ENCODE measurements at places on chromosomes 5 and 9.

GRCh38 chr5:138833080-138833479 lies 42.1 kb downstream of the LRRTM2 start:
- DNase-seq: no peak

GRCh38 chr9:131733541-131734061 lies 6.3 kb downstream of the RAPGEF1 start:
- peak; percentile 98 for DNase-seq

DNA sequence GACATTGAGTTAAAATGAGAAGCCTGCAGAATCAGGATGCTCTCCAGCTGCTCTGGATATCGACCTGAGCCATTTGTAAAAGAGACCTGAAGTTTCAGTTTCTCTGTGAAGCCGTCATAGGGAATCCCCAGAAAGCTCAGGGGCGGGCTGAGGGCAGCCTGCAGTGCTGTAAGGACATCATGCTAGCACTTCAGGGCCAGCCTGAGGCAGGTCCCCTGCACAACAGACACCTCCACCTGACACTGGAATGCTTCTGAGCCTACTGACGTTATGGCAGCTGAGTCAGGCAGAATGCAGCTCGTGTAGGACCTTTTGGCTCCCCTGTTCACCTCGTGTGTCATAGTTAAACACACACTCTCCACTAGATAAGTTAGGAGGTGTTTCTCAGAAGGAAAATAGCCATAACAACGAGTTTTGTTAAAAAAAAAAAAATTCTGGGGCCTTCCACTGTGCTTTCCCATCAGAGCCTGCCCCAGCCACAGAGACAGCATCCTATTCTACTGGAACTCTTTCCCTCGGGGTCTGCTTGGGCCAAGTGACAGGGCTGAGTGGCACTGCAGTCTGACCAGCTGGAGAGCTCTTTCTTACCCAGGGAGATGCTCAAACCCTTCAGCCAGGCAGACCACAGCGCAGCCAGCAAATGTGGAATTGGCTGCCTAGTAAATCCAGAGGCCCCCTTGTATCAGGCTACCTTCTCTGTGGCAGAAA lies 354.9 kb downstream of the DIRAS2 start:
- peak; percentile 7 for DNase-seq

DNA sequence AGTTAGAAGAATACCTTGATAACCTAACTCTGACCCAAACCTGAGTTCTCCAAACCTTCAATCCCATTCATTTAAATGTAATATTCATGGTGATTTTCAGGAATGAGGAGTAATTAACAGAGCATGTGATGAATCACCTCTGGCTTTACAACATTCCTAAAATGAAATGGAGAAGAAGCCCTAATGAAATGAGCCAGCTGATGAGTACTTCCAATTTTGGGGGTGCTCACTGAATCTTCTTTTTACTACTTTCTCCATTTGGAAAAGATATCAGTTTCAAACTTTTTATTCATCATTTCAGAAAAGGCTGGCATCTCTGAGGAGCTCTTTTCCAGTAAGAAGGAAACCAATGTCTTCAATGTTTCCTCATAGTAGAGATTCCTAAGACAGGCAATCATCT lies 2.9 kb upstream of the SPINK5 start:
- peak; percentile 76 for DNase-seq

DNA sequence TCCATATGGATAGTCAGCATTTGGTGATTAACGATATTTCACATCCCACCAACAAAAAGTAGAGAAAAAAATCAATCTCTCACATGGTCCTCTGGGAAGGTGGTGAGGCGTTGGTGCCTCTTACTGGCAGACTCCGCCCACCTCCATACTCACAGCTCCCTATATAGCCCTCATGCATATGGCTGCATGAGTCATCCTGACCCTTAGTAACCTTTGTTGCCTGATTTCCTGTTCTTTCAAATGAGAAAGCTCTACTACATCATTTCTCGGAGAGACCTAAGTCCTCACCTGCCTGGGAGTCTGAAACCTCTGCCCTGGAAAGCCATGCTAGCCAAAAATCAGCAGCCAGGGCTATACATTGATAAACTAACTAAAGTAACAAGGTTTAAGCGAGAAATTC lies 33.3 kb upstream of the ABCA1 start:
- peak; percentile 98 for DNase-seq

- peak; percentile 89 for DNase-seq
Measured at GRCh38 chr5:151581812-151582583, 9.1 kb downstream of the FAT2 start.

- DNase-seq: no peak
Measured at GRCh38 chr9:123109540-123110279, 76.2 kb downstream of the GPR21 start.

- peak; percentile 61 for DNase-seq
Measured at GRCh38 chr9:35110327-35110761, 5.3 kb downstream of the ATOSB start.

GRCh38 chr5:129125819-129126218 lies 31.3 kb downstream of the ISOC1 start:
- DNase-seq: no peak

DNA sequence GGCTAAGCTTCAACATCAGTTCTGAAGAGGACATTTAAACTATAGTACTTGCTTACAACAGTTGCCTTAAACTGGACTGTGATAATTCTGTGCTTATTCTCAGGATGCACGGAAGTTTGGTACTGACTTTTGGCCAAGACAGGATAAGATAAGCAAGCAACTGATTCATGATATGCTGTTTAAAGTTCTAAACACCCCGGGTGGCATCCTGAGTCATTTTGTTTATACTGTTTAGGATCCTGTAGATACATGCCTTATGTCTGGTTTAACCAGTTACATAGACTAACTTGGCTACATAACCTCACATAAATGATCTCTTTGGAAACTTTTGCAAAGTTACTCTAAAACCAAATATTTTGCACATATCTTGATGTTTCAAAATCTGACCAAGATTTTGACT lies 95.9 kb downstream of the CDH9 start:
- peak; percentile 86 for DNase-seq

DNA sequence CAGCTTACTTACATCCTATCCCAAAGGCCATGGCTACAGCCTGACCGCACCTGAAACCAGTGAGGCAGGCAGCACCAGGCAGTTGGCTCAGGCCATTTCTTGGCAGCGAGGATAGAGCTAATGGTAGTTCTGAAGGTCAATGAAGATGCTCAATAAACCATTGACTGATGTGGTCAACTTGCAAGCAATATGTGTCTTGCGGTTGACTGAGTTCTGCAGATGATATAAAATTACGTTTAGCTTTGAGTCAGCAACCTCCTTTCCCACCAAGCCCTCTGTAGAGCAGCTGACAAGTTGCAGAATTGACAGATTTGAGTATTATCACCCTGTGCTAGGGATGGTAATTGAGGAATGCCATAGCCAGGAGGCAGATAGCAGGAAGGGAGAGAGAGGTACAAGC lies 189.0 kb upstream of the PUM3 start:
- no peak for DNase-seq

- DNase-seq: peak; percentile 62
Measured at GRCh38 chr5:115838885-115839518, 2.4 kb downstream of the ATG12 start.

- DNase-seq: no peak
Measured at GRCh38 chr9:16319646-16320045, 550.8 kb downstream of the BNC2 start.

DNA sequence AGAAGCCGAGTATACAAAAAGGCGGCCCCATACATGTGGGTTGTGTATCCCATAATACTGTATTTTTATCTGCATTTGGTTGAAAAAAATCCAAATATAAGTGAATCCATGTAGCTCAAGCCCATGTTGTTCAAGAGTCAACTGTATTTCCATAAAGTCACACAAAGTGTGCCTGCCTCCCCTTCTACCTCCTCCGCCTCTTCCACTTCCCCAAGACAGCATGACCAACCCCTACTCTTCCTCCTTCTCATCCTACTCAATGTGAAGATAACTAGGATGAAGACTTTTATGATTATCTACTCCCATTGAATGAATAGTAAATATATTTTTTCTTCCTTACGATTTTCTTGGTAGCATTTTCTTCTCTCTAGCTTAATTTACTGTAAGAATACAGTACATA lies 92.7 kb downstream of the RFX3 start:
- no peak for DNase-seq

- no peak for DNase-seq
Measured at GRCh38 chr9:86665416-86665815, 281.9 kb downstream of the GAS1 start.

DNA sequence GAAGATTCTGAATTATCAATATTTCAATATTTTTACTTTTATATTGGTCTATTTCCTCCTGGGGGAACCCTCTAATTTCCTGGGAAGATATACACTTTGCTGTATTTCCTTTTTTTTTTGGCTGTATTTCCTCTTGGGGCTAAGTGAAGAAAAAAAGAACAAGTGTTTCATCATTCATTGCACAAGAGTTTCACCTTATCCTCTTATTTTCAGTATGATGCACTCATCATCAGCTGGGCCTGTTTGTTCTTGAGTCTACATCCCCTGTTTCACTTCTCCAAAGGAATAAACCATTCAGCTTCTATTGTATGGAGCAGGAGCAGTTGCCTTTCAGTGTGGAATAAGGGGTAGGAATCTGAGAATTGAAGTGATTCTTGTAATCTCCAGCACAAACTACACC lies 210.8 kb downstream of the FAM170A start:
- DNase-seq: peak; percentile 24

DNA sequence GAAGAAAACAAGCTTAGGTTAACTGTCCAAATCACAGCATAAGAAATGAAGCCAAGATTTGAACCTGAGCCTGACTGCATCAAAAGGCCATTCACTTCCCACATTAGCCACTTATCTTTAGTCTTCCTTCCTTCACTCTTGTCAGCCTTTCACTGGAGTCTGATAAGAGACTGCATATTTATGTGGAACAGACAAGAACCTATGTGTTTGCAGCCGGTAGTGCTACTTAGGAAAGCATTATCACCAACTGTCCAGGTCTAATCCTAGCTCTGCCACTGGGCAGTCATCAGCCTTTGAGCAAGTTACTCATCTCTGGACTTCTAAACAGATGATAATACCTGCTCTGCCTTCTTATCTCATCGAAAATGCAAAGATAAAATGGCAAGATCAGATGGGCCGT lies 12.1 kb upstream of the ATP6V0E1 start:
- no peak for DNase-seq

DNA sequence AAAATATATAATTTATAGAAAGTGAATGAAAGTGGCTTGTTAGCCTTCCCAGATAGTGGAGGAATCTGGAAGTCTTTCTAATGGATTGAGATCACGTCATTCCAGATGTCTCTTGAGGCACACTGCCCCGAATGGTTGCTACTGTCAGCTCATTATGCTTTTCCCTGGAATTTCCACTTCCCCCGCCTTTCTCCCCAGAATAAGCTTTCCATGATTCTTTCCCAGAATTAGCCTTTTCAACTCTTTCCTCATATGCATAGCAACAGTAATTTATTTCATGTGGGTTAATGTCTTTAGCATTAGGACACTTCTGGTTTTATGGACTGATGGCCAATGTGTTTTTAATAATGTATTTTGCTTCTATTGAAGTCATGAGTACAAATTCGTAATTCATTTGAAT lies 81.5 kb downstream of the PALM2AKAP2 start:
- DNase-seq: no peak

- no peak for DNase-seq
Measured at GRCh38 chr9:131717719-131718460, 22.0 kb downstream of the RAPGEF1 start.

- no peak for DNase-seq
Measured at GRCh38 chr9:33065157-33066076, 11.1 kb downstream of the SMU1 start.

GRCh38 chr5:142655339-142656267 lies 30.3 kb downstream of the FGF1 start:
- peak; percentile 52 for DNase-seq

DNA sequence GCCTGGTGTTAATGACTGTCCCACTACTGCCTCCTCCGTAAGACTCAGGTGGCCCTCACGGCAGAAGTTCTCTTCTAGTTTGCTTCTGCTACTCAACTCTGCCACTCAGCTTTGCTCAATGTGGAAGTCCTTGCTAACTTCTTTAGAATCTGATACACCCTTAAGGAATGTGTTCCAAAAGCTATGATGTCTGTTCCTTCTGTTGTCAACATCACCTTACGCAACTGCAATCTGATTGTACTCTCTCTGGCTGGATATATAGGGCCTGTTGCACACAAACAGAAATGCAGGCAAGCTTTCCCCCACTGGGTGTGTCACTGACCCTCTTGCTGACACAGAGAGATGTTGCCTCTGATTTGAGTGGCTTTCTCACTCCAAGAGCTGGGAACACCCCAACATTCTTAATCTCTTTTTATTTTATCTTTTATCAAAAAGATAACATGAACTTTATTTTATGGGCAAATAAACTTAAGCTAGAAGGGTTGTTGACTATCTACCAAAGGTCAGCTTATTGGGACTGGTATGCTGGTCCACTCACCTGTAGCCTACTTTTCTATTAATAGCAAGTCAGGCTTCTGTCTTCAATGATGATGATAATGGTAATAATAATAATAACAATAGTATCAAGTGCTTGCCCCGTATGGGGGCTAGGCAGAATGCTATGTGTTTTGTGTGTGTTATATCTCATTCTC lies 25.2 kb downstream of the TMEM252 start:
- peak; percentile 68 for DNase-seq

DNA sequence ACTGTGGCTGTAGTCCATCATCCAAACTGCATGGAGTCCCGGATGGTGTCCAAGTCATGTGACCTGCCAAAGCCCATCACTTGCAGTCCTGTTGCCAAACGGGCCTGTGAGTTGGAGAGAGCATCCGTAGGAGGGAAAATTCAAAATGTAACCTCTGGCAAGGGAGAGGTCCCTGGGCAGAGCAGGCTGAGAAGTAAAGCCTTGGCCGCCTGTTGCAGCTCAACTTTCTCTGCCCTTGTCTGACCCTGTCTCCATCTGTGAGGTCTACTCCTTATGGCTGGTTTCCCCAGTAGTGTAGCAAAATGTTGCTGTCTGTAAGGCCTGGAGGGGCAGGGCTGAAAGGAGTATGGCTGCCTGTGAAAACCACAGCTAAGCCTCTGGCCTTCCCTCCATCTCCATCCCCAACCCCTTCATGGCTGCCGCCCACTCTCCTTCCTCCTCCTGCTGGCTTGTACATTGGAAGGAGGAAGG lies 163.5 kb downstream of the SEMA6A start:
- no peak for DNase-seq

DNA sequence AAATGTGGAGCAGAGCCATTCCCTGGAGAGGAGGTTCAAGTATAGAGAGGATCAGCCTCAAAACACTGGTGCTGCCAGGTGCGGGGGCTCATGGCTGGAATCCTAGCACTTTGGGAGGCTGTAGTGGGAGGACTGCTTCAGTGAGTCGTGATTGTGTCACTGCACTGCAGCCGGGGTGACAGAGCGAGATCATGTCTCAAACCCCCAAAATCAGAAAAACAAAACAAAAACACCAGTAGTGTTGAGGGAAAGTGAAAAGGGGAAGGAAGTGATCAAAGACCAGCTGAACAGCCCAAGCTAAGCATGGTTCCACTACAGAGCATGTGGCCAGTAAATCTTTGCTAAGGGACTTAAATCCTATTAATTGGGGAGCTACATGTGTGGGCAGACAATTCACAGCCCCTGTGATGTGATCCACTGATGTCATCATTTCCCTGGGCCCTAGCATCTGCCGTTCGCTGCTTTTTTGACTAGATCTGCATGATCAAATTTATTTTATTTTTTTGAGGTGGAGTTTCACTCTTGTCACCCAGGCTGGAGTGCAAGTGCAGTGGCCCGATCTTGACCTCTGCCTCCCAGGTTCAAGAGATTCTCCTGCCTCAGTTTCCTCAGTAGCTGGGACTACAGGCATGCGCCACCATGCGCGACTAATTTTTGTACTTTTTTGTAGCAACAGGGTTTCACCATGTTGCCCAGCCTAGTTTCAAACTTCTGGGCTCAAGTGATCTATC lies 2.7 kb upstream of the PCBD2 start:
- DNase-seq: peak; percentile 25

GRCh38 chr5:168972731-168973130 lies 328.2 kb downstream of the SLIT3 start:
- no peak for DNase-seq

Data from bronchial epithelial cell (primary cell).